ENCODE measurements at places on chromosomes 3 and 15.
A peak's percentile ranks its signal among the peaks of the same experiment; 100 is the strongest.

GRCh38 chr3:177282119-177282655, 84.9 kb upstream of the TBL1XR1 start:
- DNase-seq, result no peak

DNA sequence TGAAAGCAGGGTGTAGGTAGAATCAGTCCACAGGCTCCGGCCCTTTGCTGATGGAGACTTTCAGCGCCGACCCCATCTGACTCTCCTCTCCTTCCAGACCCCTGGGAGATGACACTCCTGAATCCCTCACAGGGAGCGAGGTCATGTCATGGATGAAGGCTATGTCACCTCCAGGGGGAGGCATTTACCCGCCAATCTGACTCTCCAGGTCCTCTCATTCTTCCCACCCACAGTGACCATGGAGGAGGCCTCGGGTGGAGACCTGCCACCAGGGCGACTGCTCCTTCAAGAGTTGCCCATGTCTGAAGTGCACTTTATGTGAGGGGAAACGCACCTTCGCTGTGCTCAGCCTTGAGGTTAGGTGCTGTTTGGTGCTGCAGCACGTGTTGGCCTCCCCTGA, 112.7 kb downstream of the KLF13 start:
- DNase-seq, result no peak

- DNase-seq, result no peak
Observed at GRCh38 chr3:112982710-112983109, 7.8 kb upstream of the CD200R1 start.

DNA sequence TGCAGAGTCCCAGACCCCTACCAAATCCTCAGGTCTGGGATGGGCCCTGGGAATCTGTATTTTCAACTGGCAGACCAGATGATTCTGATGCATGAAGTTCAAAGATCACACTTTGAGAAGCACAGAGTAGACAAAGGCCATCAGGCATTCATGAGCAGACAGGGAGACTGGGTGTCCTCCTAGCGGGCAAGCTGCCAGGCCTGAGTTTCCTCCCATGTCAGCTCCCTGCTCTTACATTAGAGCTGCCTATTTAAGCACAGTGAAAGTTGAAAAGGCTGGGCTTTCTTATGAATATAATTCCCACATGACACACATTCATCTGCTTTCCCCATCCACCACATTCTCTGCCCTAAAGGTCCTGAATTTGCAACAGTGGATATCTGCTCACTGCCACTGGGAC, 14.0 kb downstream of the CAPN3 start:
- no peak for DNase-seq

DNA sequence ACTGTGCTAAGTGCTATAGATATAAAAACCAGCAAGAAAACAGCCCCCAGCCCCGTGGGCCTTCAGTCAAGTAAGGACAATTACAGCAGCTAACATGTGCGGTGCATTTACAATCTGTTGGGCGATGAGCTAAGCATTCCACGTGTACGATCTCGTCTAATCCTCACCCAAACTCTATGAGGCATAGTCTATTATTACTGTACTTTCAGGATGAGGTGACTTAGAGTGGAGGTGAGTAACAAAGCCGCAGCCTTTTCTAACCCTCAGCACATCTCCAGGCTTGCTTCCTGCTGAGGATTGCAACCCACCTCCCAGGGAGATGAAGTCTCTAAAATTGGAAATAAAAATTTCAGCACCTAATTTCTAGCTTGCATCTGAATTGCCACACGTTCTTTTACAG, 53.2 kb upstream of the MCF2L2 start:
- DNase-seq, result no peak

GRCh38 chr3:45705839-45706808, 16.9 kb downstream of the SACM1L start:
- DNase-seq, result no peak

DNA sequence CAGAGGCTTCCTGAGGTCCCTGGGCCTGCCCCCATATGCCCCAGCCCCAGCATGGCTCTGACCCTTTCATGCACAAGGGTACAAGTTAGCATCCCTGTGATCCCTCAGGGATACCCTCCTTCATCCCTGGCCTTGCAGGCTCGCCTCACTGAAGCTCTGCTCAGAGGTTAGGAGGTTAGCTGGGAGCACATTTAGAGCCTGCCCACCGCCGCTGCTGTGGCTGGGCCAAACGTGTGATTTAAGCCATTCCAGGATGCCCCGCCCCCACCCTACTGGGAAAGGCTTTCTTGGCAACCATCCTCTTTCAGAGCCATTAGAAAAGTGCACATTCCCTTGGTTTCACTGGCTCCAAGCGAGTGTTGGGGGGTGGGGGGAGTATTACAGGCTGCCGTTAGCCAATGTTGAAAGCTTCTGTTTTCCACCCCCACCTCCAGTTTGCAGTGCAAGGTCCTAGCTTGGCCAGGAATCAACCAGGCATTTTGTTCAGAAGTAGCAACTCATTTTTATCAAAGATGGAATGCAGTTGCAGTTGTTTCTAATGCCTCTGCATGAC, 6.3 kb upstream of the HES1 start:
- no peak for DNase-seq

GRCh38 chr3:72080095-72080494, 295.1 kb upstream of the PROK2 start:
- DNase-seq, result no peak

DNA sequence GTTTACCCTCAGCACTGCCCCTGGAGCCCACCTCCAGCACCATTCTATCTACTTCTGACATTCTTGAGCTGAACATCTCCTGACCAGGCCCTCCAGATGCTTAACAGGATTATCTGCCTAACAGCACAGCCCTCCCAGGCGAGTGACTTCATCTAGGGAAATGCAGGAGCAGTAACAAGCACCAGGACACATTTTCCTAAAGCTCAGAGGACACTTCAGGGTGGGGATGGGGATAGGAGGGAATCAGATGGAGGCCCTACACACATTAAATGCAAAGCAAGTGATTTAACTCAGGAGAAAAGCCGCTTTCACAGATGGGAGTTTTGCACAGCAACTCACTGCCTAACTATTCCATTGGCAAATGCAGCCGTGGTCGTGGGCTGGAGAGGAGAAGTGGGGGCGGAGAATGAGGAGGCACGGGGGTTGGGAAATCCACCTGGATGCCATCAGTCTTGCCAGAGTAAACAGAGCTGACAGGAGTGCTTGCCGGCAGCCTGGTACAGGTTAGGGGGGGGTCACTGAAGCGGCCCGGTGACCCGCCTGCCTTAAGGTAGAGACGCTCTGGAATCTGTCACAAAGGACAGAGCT, 21.3 kb upstream of the BNC1 start:
- DNase-seq, result no peak

DNA sequence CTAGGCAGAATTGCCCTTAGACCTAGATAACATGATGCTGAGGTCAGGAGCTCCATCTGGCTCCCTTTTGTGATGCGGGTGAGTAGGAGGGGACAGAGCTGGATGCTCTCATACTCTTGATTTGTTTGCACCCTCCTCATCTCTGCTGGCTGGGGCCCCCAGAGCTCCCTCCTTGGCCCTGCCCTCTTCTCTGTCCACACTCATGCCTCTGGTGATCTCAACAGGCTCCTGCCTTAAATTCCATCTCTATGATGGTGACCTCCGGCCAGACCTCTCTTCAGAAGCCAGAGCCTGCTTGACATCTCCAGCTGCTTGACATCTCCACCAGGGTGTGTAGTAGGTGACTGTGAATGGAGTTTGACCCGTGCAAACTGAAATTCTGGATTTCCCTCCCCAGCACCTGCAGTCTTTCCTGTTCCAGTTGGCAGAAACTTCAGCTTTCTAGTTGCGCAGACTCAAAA, 4.3 kb upstream of the FGD5 start:
- no peak for DNase-seq

GRCh38 chr3:31016196-31016595, 121.7 kb upstream of the GADL1 start:
- no peak for DNase-seq

DNA sequence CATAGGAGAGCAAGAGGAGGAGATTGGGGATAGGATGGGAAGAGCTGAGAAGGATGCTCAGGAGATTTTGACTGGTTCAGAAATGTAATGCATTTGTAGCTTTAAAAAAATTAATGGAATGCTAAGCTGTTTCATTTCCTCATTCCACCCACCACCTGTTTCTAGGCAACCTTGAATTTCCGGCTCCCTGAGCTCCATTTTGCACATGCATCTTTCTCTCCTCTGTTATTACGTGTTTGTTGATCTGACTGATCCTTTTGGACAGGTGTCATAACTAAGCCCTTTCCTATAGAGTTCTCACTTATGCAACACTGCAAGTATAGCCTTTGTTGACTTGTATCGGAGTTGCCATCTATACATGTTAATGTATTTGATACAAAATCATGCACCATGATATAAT, 4.3 kb downstream of the TMPRSS7 start:
- peak; percentile 7 for DNase-seq

- DNase-seq, result no peak
Observed at GRCh38 chr15:77503240-77503639, 82.6 kb downstream of the HMG20A start.

- no peak for DNase-seq
Observed at GRCh38 chr15:64466408-64467141, 6.2 kb downstream of the ZNF609 start.

DNA sequence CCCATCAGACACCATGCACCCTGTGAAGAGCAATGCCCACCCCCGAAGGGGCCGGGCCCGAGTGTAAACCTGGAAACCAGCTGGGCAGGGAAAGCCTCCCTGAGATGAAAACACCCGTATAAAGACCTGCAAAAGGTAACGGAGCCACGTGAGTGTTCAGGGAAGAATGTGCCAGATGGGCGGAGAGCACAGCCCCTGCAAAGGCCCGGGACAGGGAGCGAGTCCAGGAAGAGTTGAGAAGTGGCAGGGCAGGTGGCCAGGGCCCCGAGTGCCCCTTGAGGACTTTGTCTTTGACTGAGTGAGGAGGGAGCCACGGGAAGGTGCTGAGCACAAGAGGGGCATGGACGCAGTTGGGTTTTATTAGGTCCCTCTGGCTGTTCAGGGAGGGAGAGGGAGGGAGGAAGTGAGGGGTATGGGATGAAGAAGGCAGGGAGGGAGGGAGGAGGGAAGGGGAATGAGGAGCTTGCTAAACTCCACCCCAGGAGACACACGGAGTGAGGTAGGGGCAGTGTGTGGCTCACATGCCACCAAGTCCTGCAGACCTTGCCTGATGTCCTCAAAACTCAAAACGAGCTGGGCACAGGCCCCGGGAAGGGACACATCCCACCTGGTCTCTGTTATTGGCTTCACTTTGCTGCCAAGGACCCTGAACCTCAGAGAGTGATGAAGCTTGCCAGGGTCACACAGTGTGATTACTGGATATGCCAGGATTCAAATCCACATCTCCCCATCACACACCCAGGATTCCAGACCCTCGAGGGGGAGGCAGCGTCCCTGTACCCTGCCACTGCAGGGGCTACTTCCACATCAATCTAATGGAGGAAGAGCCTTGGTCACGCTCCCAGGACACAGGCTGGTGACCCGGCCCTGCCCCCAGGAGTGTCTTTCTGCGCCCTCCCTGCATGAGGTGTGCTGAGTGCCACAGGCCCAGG, 49.1 kb upstream of the IQSEC1 start:
- DNase-seq, result no peak

DNA sequence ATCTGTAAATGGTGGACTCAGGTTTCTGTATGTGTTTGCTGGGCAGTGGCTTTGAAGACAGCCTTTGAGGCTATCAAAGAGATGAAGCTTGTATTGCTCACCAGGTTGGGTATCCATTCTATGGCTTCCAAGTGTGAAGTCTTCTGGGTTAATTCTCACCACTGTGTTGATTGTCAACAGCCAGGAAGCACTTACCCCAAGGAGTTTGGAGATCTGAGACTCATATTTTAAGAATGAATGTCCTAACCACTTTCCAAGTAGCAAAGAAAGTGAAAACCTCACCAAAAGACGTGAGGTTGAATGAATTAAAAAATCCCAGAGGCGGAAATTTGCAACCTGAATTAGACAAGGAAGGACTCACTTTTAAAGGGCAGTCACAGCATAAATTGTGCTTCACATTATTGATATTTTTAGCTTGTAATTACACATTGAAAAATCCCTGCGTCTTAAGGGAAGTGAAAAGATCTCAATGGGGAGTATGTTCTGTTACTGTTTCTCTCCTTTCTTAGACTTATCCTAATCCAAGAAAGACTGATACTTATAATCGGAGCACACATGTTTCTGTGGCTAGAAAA, 304.0 kb upstream of the TPRG1 start:
- no peak for DNase-seq

DNA sequence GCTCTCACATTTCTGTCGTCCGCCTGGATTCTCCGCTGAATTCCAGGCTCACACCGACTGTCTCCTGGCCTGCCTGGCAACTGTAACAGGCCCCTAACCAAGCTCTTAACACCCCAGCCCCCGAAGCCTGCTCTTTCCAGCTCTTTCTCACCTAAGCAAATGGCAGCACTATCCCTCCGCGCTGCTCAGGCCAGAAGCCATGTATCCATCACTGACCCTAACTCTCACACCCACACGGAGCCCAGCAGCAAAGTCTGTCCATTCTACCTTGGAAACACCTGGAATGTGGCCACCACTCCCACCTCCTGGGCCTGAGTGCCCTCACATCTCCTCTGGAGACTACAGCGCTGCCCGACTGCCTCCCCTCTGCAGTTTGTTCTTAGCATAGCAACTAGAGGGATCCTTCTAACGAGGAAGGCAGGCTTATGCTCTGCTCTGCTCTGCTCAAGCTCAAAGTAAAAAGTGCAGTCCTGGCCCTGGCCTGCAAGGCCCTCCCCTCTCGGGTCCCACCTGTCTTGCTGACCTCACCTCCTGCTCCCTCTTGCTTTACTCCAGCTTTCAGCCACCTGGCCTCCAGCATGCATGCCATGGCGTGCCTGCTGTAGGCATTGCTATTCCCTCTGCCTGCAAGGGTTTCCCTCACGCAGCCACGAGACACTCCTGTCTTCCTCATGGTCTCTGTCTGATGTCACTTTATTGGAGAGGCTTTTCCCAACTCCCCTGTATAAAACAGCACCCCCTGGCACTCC, 27.2 kb downstream of the FEM1B start:
- DNase-seq, result peak; percentile 69

DNA sequence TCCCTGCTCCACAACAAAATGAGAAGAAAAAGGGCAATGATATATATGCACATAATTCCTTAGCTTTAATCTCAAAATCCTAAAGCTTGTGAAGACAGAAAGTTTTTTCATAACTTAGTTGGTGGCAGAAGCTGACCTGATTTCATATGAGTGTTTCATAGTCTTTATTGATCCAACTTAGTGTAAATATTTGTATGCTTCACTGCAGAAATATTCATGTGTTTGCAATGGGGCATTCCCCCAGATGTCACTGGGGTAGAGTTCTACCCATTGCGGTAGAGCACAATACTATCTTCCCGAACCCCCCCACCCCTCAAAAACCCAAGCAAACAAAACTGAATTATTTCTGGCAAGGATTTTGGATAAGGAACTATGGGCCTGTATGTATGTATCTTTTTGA, 221.2 kb downstream of the THRB start:
- DNase-seq, result no peak

- DNase-seq, result no peak
Observed at GRCh38 chr3:54712539-54712938, 215.3 kb downstream of the LRTM1 start.

GRCh38 chr3:195075199-195075940, 195.6 kb downstream of the XXYLT1 start:
- DNase-seq, result no peak

GRCh38 chr15:71808311-71809020, 1.9 kb upstream of the NR2E3 start:
- DNase-seq, result no peak

- DNase-seq, result no peak
Observed at GRCh38 chr15:25175033-25175788, 220.4 kb downstream of the SNRPN start.

GRCh38 chr15:57308170-57308545, 68.1 kb upstream of the CGNL1 start:
- DNase-seq, result no peak

GRCh38 chr3:12985148-12985547, 88.1 kb downstream of the IQSEC1 start:
- no peak for DNase-seq
